NCI-H526 treated with DMSO at 0.1 percent for 48 hours (cell line): ENCODE measurements at places on chromosomes 12 and 14.

DNA sequence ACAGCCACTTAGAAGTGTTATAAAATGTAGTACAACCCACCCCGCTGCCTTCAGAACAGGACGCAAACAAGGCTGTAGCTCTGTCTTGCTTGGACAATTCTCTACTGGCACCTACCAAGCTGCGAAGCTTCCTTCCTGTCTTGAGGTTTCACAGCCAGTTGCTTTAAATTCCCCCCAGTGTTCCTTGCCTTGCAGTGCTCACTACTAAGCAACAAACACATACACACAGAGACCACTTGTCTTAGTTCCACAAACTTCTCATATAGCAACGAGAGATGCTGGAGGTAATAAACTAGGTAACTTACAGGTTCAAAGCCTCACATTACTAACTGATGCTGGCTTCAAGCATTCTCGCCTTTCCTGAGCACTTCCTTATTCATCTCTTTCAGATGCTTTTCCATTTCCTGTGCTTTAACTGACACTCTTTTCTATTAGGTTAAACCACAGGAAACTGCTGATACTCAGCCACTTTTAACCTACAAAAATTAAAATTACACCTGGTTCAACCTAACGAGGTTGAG lies 91.5 kb upstream of the PTGDR start:
- no peak for DNase-seq

DNA sequence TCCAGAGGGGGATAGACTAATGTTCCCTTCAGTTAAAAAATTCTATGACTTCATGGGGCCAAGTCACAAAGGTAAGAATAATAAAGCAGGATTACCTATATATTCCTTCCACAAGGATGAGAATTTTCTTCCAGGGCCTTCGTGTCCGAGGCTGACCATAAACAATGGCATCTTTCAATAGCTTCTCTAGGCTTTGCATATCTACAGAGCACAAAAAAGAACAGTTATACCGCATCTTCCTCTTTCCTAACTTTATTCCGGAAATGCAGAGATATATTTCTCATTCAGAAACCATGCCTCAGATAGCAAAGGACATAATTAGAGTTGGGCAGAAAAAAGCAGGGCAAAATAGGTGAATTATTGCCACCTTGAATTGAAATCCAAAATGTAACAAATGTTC lies 58.3 kb upstream of the ISM2 start:
- DNase-seq = no peak

DNA sequence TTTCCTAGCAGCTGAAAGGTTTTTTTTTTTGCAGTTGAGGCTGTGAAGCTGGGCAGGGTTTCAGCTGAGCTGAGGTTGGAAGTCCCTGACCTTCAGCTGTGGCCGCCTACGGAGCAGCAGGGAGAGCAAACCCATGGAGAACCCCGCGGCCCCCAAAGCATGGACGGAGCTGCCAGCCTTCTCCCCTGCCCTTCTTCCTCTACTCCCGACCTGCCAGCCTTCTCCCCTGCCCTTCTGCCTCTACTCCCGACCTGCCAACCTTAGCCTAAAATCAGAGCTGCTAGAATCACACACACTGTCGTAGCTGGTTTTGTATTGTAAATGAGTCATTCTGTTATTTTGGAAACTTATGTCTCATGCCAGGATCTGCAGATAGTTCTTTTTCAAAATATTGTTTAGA lies 74.6 kb downstream of the PPP2R5C start:
- DNase-seq = no peak

DNA sequence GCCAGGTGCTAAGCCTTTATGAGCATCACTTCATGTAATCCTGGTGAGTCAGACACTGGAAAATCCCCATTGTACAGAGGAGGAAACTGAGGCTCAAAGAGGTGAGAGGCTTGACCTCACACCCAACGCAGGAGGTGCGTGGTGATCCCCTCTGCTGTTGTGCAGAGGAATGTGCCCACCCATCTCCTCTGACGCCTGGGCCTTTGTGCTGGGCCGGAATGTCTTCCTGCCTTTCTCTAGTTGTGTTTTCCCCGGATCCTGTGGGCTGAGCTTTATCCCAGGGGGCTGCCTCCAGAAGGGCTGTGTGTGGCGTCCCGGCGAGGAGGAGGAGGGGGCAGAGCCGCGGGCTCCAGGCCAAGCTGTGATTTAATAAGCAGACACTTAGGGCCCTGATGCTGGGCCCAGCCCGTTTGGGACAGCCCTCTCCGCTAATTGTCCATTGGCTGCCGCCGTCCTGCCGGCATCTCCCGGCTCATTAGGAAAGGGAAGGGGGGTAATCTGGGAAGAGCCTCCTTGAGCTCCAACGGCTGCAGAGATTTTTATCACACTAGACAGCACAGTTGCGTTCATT lies 653.6 kb downstream of the MED13L start:
- DNase-seq = no peak

DNA sequence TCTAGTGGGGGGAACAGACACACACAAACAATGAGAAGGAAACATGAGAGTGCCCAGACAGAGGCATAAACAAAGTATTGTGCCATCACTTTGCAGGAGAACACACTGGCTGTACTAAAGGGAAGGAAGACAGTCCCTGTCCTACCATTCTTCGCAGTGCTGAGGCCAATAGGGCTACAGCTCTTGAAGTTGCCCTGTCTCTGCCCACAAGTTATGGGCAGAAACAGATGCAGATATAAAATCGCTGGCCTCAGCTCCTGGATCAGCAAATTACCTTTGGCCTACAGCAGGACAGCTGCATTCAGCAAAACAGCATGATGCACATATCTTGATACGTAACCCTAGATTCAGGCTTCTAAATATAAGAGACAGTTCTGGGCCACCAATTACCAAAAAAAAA lies 23.0 kb upstream of the PRKAB1 start:
- DNase-seq = no peak

DNA sequence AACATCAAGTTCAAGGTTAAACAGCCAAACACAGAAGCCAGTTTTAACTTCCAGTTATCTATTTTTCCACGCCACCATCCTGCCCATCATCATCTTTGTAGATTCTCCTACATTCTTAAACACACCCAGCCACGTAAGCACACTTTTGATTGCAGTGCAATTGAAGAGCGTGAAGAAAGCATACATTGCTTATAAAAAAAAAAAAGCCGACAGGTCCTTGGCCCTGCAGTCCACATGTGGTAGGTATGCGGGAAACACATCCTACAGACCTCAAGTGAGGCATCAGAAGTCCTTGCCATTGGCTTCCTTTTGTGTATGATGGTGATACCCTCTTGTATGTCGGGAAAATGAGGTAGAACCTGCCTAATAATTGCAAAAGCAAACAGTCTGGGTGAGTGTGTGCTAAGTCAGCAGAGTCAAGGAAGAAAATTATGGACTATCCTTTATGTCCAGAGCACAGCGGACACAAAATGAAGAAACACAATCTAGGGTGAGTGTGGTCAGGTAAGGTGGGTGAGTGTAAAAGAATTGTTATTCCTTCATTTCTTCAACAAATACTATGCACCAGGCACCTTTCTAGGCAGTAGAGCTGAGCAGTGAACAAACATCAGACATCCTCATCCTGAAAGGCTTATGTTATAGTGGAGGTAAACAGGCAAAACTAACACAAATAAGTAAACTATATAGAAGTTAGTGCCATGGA lies 51.5 kb downstream of the EID3 start:
- no peak for DNase-seq

DNA sequence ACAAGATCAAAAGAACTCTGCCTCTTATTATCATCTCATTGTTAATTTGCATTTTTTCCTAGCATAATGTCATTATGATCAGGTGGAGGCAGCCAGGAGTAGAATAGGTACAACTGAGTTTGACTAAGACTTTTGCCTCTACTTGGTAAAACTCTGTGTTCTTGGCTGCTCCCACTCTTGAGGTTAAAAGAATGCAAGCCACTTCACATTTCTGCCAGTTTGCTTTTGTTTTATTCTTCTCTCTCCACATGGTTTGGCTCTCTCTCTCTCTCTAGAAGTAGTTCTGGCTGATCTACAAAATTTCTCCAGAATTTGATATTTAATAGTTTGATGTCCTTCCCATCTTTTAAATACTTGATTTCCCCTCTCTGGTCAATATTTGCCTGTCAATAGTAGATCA lies 170.7 kb upstream of the E2F7 start:
- DNase-seq = no peak

- no peak for DNase-seq
Observed at GRCh38 chr12:95944108-95944704, 1.1 kb downstream of the AMDHD1 start.

GRCh38 chr14:99064262-99064954 lies 207.6 kb downstream of the BCL11B start:
- DNase-seq = no peak

GRCh38 chr14:55722054-55722453 lies 142.0 kb downstream of the KTN1 start:
- no peak for DNase-seq

DNA sequence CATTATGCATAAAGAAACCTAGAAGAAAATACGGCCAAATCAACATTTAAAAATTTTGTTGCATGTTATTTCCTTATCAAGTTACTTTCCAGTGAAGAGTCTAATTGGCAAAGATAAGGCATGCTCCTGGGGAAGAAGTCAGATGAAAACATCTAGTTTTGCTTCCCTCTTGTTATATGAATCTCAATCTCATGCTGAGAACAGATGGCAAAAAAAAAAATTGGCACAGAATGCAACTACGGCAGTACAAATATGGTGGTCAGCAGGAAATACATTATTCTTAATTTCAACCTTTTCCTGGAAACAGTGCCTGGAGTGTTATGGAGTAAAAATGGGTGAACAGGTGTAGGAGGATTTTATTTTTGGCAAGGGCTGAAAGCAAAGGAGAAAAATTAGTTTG lies 32.8 kb downstream of the HECTD4 start:
- DNase-seq = no peak

- no peak for DNase-seq
Observed at GRCh38 chr14:68643673-68644072, 149.2 kb downstream of the ZFP36L1 start.
